IPS DF 19.7 (cell line): ENCODE measurements at places on chromosomes 7 and 10.

GRCh38 chr10:44636625-44637024 lies 251.7 kb upstream of the CXCL12 start:
- DNase-seq: no peak

DNA sequence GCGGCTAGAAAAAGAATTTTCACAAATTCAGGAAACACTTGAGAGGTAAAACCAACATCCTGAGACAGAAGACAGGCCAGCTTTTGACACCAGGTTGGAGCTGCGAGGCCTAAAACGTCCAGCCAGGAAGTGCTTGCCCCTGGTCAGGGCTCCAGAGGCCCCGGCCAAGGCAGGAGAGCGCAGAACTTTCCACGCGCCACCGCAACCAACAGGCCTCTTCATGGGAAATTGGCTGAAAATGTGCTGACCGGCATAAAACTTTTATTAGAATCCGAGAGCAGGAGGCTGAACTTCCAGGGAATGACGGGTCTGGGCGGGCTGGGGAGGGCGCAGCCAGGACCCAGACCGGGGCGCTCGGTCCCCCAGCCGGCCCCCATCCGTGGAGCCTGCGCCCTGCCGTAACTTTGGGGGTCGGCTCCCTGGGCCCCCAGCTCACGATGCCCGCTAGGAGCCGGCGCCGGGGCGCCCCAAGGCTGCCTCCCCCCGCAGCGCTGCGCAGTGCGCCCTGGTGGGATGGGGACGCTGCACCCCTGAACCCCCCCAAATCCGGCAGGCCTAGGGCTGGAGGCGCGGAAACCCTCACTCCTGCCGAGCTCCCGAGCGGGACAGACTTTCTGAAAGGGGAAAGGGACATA lies 414.0 kb upstream of the MKI67 start:
- no peak for DNase-seq

GRCh38 chr10:8712656-8713055 lies 658.2 kb downstream of the GATA3 start:
- no peak for DNase-seq

DNA sequence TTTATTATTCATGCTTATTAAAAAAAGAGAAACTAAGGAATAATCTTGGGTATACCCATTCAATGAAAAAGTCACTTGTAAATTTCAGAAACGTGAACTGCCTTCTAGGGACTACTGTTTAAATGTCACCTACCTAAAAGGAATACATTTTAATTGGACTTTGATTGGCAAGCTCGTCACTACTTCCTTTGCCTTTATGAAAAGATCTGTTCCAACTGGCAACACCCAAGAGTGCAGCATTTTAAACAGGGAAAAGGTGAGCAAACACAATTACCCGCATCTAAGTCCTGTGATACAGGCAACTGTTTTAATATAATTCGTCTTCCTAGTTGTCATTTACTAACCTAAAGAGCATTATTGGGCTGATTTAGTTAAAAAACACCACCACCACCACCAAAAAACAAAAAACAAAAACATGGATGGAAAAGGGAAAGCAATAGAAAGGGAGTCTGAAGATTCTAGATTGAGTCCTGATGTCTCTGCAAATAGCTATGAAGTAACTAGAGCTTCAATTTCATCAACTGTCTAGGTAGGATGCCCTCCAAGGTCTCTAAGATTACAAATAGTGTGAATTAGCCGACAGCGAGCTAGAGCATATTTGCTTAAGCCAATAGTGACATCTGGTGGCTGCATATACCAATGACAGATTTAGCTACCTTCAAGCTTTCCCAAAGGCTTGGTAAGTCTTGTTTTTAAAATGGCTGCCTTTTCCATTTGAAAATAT lies 33.8 kb upstream of the ICA1 start:
- DNase-seq: peak; percentile 65

GRCh38 chr10:89278034-89278535 lies 23.8 kb upstream of the IFIT2 start:
- DNase-seq: no peak

DNA sequence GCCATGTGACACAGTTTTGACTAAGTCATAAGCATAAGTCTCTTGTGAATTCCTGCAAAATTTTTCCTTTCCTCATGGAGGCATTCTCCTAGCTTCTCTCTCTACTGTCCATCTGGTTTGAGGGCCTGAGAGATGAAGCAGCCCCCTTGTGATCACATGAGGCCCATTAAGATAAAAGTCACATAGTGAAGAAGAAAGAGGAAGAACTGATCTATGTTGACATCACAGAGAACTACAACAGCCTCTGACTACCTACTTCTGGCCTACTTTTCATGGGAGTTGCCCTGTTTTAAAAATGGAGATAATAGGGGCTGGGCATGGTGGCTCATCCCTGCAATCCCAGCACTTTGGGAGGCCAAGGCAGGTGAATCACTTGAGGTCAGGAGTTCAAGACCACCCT lies 50.4 kb downstream of the TFEC start:
- no peak for DNase-seq

GRCh38 chr10:58758321-58758720 lies 245.6 kb downstream of the BICC1 start:
- no peak for DNase-seq

DNA sequence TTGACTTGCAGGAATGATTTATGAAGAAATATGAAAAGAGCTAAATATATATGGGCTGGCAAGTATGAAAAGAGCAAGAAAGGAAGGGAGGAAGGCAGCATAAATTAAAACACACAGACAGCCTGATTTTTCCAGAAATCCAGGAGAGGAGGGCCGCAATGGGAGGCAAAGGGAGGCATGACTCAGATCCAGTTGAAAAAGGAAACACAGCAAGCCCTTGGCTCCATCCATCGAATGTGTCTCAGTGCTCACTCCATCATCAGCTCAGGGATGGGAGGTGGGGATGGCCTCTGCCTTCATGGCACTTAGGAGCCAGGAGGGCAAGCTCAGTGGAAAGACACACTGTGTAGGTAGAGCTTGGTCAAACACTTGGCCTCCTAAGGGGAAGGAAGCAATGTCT lies 75.7 kb upstream of the PDZD8 start:
- DNase-seq: no peak

GRCh38 chr7:149846436-149847046 lies 8.4 kb downstream of the ZNF862 start:
- no peak for DNase-seq

- no peak for DNase-seq
Measured at GRCh38 chr10:89771684-89772083, 70.3 kb downstream of the KIF20B start.

- no peak for DNase-seq
Measured at GRCh38 chr10:119364645-119365600, 157.6 kb downstream of the GRK5 start.

- no peak for DNase-seq
Measured at GRCh38 chr7:85634951-85635350, 448.1 kb upstream of the SEMA3D start.

DNA sequence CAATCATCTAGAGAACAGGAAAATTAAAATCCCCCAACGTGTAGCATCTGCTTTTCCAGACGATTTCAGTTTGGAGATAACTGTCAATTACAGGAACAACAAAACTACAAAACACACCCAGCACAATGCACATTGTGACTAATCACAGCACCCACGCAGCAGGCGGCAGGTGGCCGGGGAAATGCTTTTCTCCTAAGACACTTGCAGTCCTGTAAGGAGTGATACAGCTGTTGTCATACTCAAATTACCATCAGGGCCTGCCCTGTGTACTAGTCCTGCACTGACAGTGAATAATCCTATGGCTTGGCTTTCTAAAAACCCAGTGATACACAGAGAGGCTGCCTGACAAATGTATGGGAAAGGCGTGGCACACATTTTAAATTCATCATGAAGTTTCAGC lies 37.8 kb downstream of the COBL start:
- DNase-seq: no peak

- no peak for DNase-seq
Measured at GRCh38 chr7:122676466-122676865, 22.5 kb downstream of the RNF133 start.

- DNase-seq: no peak
Measured at GRCh38 chr10:5996696-5997095, 19.4 kb upstream of the IL15RA start.

GRCh38 chr7:151727579-151728285 lies 149.2 kb downstream of the PRKAG2 start:
- DNase-seq: no peak

DNA sequence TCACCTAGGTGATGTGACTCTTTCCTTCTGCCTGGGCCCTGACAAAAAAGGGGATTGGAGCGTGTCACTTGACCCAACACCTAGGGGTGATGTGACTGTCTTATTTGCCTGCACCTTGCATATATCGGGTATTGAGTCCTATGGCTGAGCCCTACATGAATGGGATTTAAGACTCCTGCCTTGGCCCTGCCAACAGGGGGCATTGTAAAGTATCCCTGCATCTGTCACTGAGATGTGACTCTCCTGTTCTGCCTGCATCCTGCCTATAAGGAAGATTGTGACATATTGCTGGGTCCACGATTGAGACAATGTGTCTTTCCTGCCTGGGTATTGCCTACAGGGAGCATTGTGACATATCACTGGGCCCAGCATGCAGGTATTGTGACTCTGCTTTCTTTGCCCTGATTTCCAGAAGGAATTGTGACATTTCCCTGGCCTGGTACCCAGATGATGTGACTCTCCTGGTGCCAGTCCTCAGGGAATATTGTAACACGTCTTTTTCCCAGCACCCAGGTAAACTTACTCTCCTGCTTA lies 14.2 kb upstream of the ZNF107 start:
- no peak for DNase-seq

- DNase-seq: peak; percentile 81
Measured at GRCh38 chr10:4981722-4982471, 18.7 kb downstream of the AKR1C1 start.

GRCh38 chr10:113764582-113764981 lies 13.1 kb downstream of the PLEKHS1 start:
- no peak for DNase-seq

GRCh38 chr10:17836942-17837341 lies 27.8 kb downstream of the MRC1 start:
- peak; percentile 7 for DNase-seq

DNA sequence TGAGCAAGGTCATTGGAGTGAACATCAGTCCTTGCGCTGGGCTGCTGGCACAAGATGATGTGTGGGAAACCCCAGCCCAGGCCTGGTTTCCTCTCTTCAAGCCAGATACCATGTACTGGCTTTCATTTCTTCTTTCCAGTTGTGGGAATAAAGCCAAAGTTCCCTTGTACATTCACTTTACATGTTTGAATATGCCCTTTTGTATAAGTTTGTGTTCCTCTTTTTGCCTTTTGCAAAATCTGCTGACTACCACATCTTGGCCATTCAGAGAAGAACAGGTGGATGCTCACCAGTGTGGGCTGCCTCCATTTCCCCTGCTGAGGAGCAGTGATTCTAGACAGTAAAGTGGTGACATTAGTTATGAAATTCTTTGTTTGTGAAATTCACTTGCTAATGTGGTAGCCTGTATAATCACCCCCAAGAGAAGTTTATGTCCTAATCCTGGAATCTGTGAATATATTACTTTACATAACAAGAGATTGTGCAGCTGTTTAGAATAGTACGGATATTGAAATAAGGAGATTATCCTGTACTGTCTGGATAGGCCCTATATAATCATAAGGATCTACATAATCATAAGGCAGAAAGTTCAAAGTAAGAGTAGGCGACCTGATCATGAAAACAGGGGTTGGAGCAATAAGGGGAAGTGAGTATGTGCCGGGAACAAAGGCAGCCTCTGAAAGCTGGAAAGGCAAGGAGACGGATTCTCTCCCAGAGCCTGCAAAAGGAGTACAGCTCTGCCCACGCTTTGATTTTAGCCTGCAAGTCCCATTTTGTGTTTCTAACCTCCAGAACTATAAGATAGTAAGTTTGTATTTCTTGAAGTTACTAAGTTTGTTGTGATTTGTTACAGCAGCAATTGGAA lies 18.8 kb upstream of the AOAH start:
- no peak for DNase-seq

DNA sequence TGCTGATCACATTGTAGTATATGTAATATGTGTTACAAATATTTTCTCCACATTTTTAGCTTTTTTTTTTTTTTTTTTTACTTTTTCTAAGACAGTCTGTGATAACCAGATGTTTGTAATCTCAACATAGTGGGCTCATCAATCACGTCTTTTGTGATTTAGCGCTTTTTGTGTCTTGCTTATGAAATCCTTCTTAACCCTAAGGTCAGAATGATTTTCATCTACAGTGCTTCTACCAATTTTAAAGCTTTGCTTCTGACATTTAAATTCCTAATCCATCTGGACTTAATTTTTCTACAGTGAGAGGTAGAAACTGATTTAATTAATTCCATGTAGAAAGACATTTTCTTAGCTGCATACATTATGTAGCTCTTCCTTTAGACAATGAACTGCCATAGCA lies 626.4 kb downstream of the TNS3 start:
- DNase-seq: no peak

GRCh38 chr7:130896898-130897514 lies 163.0 kb upstream of the KLF14 start:
- DNase-seq: peak; percentile 71

- no peak for DNase-seq
Measured at GRCh38 chr7:15433151-15433550, 128.7 kb downstream of the AGMO start.

DNA sequence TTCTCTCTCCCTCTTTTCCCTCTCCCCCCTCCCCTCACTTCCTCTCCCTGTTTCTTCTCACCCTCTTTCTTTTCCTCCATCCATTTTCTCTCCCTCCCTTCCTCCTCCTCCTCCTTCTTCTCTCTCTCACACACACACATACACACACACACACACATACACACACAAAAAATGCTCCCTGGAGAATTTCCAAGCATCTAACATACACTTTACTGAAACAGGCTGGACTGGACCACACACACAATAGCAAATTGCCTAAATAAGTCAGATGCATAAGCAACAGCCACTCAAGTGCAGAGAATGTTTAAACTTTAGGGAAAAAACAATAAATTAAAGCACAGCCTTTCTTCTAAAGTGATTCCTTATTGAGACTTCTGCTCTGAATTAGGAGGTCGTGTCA lies 267.7 kb downstream of the FGFR2 start:
- DNase-seq: no peak

- DNase-seq: no peak
Measured at GRCh38 chr10:44587488-44588318, 202.8 kb upstream of the CXCL12 start.

- no peak for DNase-seq
Measured at GRCh38 chr7:69898189-69898588, 299.9 kb downstream of the AUTS2 start.

- DNase-seq: no peak
Measured at GRCh38 chr7:155058896-155059295, 11.2 kb upstream of the HTR5A start.
